ENCODE measurements at places on chromosomes 1 and 21. TPM values are rescaled to one million over a fixed set of nuclear protein-coding genes. Genes with fewer than 3 reads are reported as not detected.

ZFP69B gene
- total RNA-seq = 4.6 TPM

NMNAT2 gene
- 0.14 TPM for total RNA-seq

CAP1 gene
- 718 TPM for total RNA-seq

OR2L5 gene
- not detected for total RNA-seq

CD1B gene
- total RNA-seq = not detected

SLC45A3 gene
- total RNA-seq = 0.05 TPM

DCDC2B gene
- 0.10 TPM for total RNA-seq

CCT8 gene
- total RNA-seq = 197 TPM

ID3 gene
- total RNA-seq = 32.0 TPM

PUSL1 gene
- 19.6 TPM for total RNA-seq

SELP gene
- total RNA-seq = 0.19 TPM

F3 gene
- not detected for total RNA-seq

OR14K1 gene
- not detected for total RNA-seq

VSIG8 gene
- total RNA-seq = not detected

FCRL6 gene
- not detected for total RNA-seq

OR6P1 gene
- not detected for total RNA-seq

MAB21L3 gene
- total RNA-seq = not detected

ATP6V1G3 gene
- not detected for total RNA-seq

CYP4A22 gene
- not detected for total RNA-seq

RXFP4 gene
- total RNA-seq = not detected

GBP3 gene
- 29.7 TPM for total RNA-seq

SYDE2 gene
- 2.3 TPM for total RNA-seq

FAM151A gene
- not detected for total RNA-seq

GBP7 gene
- total RNA-seq = 0.20 TPM

FCRLB gene
- total RNA-seq = 0.39 TPM

RNF207 gene
- total RNA-seq = 3.8 TPM

AADACL3 gene
- not detected for total RNA-seq

RAB29 gene
- 56.5 TPM for total RNA-seq
